ENCODE measurements at places on chromosomes 4 and X.

DNA sequence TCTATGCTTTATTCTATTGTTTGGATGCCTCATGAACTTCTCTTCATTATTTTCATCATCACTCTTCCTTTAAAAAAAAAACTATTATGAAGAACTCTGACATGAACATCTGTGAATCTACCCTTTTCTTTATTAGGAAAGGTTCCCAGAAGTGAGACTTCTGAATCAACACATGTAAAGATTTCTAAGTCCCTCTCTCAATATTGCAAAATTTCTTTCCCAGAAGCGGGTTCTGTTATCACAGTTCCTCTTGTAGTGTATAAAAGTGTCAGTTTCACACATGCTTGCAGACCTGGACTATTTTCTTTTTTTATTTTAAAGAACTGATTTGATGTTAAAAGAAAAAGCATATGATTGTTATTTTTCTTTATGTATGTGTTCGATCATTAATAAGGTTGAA is 330.8 kb upstream of the KLF3 start:
- no peak for DNase-seq

DNA sequence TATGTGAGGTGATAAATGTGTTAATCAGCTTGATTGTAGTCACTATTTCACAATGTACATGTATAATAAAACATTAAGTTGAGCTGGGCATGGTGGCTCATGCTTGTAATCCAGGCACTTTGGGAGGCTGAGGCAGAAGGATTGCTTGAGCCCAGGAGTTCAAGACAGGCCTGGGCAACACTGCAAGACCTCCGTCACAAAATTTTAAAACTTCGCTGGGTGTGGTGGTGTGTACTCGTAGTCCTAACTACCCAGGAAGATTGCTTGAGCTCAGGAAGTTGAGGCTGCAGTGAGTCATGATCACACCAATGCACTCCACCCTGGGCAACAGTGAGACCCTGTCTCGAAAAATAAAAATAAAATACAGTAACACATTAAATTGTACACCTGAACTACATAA is 20.1 kb downstream of the LYAR start:
- peak; percentile 77 for DNase-seq

GRCh38 chr4:40747207-40747835 is 2.4 kb upstream of the NSUN7 start:
- no peak for DNase-seq

- DNase-seq, result no peak
Observed at GRCh38 chrX:39301036-39301435, 499.8 kb downstream of the MID1IP1 start.

DNA sequence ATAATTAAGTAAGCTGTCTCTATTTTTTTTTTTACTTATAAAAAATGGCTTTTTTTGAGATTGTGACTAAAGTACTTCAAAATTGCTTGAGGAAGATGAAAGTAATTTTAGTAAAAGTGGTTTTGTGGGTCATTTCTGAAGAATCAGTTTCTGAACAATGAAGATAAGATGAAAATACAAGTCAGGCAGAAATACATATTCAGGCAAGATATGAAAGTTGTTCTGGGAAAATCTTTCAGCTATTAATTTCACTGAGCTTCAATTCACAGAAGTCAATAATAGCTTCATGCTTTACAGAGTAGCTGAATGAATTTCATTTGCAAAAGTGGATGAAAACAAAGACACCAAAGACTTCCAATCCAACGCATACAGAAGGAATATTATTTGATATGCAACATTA is 305.2 kb upstream of the ARSJ start:
- no peak for DNase-seq

DNA sequence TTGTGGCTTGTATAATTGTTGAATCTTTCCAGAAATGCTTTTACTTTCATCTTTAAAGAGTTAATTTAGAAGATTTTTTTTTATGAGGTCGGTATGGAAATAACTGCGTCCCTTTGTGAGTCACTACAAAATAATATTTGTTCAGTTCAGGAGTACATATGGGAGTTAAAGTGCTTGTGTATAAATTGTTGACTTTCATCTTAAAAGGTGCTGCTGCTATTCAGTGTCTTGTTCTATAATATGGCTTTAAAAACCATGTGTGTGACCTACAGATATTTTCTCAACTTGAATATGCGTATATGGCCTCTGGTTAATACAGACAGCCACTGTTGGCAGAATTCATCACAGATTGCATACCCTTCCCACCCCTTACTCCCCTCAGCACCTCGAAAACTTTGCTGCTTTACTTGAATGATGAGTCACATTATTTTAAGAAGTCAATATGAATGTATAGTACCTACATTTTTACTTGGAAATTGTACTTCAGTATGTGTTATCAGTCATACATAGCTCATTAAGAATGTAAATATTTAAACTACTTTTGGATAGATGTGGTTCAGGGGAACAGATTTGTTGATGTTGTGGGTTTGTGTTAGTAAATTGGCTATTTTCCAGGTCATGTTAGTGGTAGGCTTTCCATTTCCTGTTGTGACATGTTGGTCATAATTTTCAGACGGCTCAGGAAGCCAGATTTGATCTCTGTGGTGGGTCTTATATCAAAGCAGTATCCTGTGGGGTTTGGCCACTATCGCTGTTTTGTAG is 1.5 kb downstream of the CLCN3 start:
- peak; percentile 66 for DNase-seq

- no peak for DNase-seq
Observed at GRCh38 chr4:17589355-17589754, 12.4 kb downstream of the LAP3 start.

GRCh38 chr4:139852612-139853269 is 187.1 kb downstream of the MGST2 start:
- DNase-seq, result no peak

- no peak for DNase-seq
Observed at GRCh38 chrX:99549381-99549780, 860.7 kb downstream of the PCDH19 start.

DNA sequence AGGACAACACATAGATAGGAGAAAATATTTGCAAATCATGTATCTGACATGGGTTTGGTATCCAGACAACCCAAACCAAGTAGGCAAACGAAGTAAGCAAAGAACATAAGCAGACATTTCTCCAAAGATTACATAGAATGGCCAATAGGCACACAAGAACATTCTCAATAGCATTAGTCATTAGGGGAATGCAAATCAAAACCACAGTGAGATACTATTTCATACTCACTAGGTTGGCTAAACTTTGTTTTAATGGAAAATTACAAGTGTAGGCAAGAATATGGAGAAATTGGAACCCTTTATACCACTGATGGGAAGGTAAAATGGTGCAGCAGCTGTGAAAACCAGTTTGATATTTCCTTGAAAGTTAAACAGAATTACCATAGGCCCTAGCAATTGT is 74.7 kb downstream of the CHRNA9 start:
- peak; percentile 5 for DNase-seq

GRCh38 chr4:61427099-61427817 is 227.1 kb downstream of the ADGRL3 start:
- DNase-seq, result no peak

- no peak for DNase-seq
Observed at GRCh38 chr4:120555058-120555457, 367.5 kb downstream of the PRDM5 start.

- no peak for DNase-seq
Observed at GRCh38 chr4:46329118-46329976, 60.6 kb downstream of the GABRA2 start.

- DNase-seq, result no peak
Observed at GRCh38 chr4:7827566-7827965, 112.1 kb downstream of the AFAP1 start.

GRCh38 chr4:108483079-108483478 is 137.3 kb upstream of the RPL34 start:
- DNase-seq, result no peak

DNA sequence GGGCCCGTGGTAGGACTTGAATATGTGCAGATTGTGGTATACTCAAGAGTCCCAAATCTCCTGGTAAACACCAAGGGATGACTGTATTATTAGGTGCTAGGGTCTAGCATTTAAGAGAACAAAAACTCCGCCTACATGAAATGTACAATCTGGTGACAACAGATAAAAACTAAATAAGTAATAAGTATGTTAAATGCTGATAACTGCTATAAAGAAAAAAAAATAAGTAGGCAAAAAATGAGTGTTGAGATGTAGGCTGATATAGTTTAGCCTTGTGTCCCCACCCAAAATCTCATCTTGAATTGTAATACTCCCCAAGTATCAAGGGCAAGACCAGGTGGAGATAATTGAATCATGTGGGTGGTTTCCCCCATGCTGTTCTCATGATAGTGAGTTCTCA is 23.4 kb downstream of the OTUD4 start:
- DNase-seq, result no peak

- DNase-seq, result no peak
Observed at GRCh38 chr4:108902769-108903168, 139.9 kb upstream of the ETNPPL start.

DNA sequence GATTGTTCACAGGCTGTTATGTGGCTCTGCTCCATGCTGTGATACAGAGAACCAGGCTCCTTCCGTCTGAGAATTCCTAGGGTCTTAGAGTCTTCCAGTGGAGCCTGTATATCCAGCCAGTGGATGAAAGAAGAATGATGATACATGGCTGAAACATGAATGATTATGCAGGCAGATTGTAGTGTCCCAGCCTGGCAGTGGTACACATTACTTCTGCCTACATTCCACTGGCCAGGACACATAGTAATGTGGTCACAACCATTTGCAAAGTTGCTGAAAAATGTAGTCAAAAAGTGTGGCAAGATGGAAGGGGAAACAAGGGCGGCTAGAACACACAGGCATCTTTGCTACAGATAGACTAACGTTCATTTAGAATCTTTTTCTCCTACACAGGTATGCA is 4.5 kb upstream of the GBA3 start:
- DNase-seq, result peak; percentile 38

GRCh38 chrX:155027509-155028066 is 944 bp downstream of the FUNDC2 start:
- peak; percentile 45 for DNase-seq

GRCh38 chr4:75340561-75340960 is 173.6 kb downstream of the RCHY1 start:
- no peak for DNase-seq

GRCh38 chr4:66558651-66559050 is 888.4 kb upstream of the EPHA5 start:
- DNase-seq, result no peak

DNA sequence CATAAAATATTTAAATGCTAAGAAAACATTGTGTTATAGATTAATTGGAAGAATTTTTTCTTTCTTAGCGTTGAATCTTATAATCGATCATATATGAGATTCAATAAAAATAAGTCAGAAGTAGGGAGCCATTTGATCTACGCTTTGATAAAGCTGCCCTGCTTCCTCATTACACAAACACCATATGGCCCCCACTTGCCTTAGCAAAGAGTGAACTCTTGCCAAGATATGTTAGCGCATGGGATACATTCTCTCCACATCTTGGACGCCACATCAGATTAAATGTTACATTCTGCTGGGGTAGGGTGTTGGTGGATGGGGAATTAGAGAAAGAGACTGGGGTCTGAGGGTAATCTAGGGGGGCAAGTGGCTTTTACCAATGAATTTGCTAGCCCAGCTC is 207.7 kb upstream of the MID1 start:
- no peak for DNase-seq

DNA sequence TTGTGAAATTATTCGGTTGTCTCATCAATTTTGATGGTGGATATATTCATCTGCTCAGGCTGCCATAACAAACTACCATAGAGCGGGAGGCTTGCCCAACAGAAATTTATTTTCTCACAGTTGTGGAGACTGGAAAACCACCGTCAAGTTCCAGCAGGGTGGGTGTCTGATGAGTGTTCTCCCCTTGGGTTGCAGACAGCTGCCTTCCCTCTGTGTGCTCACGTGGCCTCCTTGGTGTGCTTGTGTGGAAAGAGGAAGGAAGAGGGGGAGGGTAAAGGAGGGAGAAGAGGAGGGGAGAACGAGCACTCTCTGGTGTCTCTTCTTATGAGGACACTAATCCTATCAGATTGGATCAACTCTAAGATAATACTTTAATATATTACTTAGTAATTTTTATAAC is 123.8 kb upstream of the TEX13D start:
- no peak for DNase-seq

GRCh38 chrX:151402719-151403390 is 5.8 kb downstream of the VMA21 start:
- no peak for DNase-seq

GRCh38 chr4:162274354-162274753 is 110.6 kb upstream of the FSTL5 start:
- DNase-seq, result no peak

- DNase-seq, result peak; percentile 2
Observed at GRCh38 chrX:84188320-84188834, 378 bp upstream of the RPS6KA6 start.

DNA sequence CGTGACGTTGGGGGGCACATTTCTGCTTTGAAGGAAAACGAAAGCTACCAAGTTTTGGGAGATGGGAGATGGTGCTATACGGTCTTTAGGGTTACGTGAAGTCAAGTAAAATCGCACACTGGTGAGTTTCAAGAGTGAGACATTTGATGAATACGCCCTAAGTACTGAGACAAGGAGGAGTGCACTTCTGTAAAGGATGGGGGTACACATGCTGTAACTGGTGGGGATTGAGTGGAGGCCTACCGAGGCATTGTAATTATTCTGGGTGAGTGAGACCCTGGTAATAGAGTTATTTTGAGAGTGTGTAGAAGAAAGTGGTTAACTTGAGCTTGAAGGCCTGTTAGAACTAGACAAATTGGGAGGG is 536 bp downstream of the SH3BGRL start:
- DNase-seq, result peak; percentile 9

- no peak for DNase-seq
Observed at GRCh38 chrX:1292575-1293290, 24.1 kb downstream of the CSF2RA start.

GRCh38 chr4:39522068-39522467 is 5.2 kb downstream of the UGDH start:
- DNase-seq, result no peak

DNA sequence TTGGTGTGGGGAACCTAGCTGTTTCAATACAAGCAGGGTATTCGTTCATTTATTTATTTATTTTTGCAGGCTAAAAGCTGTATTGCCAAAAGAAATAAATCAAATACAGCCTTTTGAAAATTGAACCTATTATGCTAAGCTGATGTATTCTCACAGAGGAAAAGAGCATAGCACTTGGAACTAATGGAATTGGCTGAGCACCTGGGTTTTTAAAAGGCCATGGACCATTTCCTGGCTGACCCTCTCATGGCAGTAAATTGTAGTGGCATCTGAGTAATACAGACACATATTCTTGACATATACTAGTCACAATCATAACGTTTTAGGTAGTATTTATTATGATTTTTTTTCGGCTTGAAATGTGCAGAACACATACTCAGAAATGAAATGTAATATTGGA is 71.8 kb upstream of the ALG13 start:
- no peak for DNase-seq

- DNase-seq, result peak; percentile 4
Observed at GRCh38 chr4:108078024-108078733, 88.5 kb downstream of the HADH start.

GRCh38 chr4:142585411-142585810 is 260.7 kb downstream of the INPP4B start:
- DNase-seq, result no peak

DNA sequence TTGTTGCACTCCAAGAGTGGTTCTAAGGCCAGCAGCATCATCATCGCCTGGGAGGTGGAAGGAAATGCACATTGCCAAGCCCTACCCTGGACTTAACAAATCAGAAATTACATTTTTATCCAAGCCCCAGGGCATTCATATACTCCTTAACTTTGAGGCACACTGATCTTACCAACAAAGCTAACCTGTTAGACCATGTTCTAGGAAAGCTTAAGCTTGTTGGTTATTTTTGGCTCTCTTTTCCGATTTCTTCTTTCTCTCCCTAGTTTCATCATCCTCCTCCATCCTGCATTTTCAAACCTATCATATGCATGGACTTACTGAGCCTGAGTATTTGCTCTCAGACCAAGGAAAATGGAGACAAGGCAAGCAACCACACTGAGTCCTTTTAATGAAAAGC is 133.4 kb downstream of the OPHN1 start:
- no peak for DNase-seq
